SHP77 (cell line): ENCODE measurements at places on chromosomes 5 and 9.

- no peak for DNase-seq
Measured at GRCh38 chr5:54619731-54620130, 102.2 kb downstream of the SNX18 start.

GRCh38 chr5:80229902-80230255, 26.0 kb downstream of the SERINC5 start:
- DNase-seq = no peak

GRCh38 chr5:106172681-106173532, 1497.8 kb downstream of the EFNA5 start:
- DNase-seq = no peak

DNA sequence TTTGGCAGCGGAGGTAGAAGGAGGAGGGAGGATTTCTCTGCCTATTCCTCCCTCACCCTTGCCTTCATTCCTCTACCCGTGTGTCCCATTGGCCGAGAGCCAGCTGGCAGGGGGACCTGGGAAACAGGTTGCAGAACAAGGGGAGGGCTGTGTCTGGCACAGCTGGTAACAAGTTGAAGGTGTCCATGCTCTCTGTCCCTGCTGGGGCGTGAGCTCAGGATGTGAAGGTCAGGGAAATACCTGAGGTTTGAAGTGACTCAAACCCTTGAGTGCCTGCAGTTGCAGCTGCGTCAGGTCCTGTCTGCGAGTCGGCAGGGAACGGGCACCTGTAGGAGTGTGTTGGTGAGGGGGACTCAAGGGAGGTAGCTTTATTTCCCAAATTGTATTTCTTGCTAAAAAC, 16.2 kb downstream of the MIGA2 start:
- no peak for DNase-seq

DNA sequence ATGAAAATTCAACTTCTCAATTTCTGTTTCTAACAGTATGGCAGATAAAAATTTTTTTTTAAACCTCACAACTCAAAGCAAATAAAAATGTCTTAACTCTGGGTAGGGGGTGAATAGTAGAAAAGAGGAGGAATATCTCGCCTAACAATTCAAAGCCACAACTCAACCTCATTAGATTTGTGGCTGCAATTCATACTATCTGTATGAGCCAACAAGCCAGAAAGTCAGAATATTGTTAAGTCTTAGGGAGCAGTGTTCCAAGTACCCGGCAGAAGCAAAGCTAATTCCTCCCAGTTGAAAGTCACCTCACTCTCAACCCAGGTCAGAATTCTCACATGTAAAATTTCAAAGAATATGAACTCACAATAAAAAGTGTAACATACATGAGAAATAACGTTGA, 15.0 kb downstream of the PJA2 start:
- DNase-seq = no peak

GRCh38 chr5:80600943-80601693, 31.0 kb upstream of the ANKRD34B start:
- no peak for DNase-seq

DNA sequence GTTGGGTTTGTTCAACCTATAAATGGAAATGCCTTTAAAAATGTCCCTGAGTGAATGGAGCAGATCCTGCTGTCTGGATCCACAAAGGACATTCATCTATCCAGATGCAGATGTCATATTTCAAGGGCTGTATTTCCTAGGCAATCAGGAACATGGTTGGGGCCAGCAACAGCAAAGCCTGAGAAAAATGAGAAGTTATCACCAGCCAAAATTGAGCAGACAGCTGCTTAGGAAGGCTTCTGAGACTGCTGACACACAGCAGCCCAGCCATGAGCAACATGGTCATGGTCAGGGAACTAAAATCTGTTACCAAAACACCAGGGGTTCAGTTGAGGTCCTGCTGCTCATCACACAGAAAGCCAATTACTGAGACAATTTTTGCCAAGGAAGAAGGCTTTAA, 9.2 kb upstream of the IL7R start:
- DNase-seq = no peak

- no peak for DNase-seq
Measured at GRCh38 chr5:34699155-34700077, 43.3 kb downstream of the RAI14 start.

GRCh38 chr9:19380826-19381075, 715 bp upstream of the RPS6 start:
- DNase-seq = no peak

GRCh38 chr5:5522336-5522735, 99.9 kb downstream of the ICE1 start:
- DNase-seq = no peak

GRCh38 chr5:75053304-75054133, 1.2 kb upstream of the GCNT4 start:
- DNase-seq = no peak
